CMK (cell line): ENCODE measurements at places on chromosomes 12 and 14.

DNA sequence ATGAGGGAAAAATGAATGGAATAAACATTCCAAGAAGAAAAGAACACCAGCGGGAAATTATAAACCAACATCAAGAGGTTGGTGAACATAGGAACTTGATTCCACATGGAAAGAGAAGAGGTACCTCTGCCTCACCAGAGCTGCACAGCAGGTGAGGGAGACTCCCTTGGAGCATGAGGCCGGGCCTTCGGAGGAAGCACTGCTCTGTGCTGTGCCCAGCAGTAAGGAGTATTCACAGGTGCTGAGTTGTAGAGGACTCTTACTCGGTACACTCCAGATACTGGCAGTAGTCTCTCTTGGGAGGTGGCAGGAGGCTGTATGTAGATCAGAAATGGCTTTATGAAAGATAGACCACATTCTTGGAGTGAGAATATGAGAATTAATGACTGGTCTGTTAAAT is 76.0 kb downstream of the NPAS3 start:
- no peak for DNase-seq

GRCh38 chr12:122006186-122006926 is 15.3 kb upstream of the BCL7A start:
- DNase-seq: no peak

DNA sequence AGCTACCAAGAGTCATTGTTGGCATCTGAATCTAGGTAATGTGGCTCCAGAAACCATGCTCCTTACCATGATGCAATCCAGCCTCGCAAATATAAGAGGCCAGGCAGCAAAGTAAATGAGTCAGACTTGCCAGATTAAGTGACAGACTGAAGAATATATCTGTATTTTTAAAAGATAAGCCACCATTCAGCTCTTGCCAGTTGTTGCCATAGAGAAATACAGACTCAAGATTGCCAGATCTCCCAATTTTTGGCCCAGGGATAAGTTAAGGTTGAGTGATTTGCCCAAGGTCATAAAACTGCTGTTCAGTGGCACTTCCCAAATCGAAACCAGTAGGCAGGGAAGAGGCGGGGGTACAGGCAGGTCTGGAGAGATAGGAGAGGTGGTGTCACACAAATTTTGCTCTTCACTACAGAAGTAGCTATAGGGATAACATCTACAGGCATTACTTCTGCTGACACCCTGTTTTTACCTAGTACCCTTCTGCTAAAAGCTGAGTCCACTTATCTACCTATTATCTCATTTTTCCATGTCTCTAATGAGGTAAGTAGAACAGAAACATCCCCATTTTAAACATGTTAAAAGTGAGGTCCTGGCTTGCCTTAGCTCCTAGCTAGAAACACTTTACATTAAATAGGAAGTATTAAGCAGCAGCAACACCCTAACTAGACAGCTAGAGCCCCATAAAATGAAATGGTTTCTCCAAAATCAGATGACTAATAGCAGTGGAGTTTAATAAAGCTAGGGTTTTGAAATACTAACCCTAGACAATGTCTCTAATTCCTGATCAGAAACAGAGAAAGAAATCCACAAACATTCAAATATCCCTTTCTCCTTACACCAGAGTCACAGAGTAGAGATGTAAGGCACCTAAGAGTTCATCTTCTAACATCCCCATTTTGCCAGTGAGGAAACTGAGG is 19.5 kb downstream of the DCAF5 start:
- DNase-seq: no peak

GRCh38 chr14:38255408-38255672 is 553 bp downstream of the CLEC14A start:
- no peak for DNase-seq

GRCh38 chr12:13347241-13348043 is 150.9 kb downstream of the EMP1 start:
- no peak for DNase-seq

- no peak for DNase-seq
Observed at GRCh38 chr12:121822393-121823100, 18.7 kb downstream of the SETD1B start.

GRCh38 chr12:64691227-64691794 is 67.9 kb downstream of the GNS start:
- DNase-seq: no peak

DNA sequence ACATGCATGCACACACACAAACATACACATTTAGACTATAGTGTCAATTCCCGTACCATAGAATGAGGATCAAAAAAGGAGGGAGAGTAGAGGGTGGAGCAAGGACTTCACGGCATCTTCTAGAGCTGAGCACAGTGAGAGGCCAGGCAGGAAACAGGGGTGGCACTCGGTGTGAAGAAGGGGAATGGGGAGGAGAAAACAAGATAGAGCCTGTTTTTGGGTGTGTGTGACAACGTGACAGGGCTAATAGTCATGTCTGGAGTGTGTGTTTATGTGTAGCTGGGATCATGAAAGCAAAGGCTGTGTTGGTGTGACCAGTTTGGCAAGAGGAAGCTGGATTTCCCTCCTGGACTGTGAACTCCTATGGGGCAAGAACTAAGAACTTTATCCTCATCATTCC is 9.9 kb upstream of the ACVR1B start:
- no peak for DNase-seq

GRCh38 chr12:46219877-46220655 is 48.8 kb downstream of the SLC38A1 start:
- no peak for DNase-seq

DNA sequence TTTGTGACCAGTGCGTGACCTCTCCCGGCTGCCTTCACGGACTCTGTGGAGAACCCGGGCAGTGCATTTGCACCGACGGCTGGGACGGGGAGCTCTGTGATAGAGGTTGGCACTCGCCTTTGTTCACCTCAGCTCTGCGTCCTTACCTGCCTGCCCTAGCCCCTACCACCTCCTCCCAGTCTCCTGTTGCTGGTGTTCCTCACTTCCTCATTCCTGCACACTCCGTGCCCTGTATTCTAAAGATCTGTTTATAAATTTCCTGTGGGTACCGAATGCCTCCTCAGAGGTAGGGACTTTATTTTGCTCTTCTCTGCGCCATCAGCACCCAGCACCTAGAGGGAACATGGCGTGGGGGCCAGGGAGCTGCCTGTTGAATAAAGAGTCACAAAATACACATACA is 2.3 kb downstream of the DLK1 start:
- no peak for DNase-seq

DNA sequence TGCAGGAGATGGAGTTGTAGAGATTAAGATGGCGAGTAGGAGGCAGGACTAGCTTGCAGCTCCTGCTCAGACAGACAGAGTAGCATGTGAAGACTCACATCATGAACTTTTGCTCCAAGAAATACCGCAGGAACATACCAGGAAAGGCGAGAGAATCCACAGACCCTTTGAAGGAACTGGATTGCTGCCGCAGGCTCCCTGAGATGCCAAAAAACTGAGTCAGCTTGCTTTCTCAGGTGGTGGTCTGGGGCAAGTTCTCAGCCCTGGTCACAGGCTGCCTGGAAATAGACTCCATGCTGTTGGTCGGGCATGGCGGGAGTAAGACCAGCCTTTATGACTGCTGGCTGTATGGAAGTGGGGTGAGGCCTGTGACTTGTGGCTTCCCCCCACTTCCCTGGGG is 163.6 kb upstream of the NAV3 start:
- no peak for DNase-seq

GRCh38 chr12:91967590-91967989 is 178.1 kb downstream of the BTG1 start:
- no peak for DNase-seq

DNA sequence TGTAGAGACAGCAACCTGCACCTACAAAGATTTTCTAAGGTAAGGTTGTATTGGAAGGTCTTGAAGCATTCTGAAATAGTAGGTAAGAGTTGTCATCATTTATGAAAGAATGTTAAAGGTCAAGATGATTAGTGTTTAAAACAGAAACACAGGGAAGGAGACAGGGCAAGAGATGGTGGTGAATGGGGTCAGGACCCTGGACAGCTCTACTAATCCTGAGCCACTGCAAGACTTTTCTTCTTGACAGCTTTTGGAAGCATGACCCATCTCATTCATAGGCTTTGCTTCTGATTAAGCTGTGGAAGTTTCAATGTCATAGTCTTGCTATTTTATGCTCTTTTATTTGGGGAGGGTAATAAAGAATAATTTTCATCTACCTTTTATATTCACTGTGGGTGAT is 75.5 kb upstream of the CAND1 start:
- no peak for DNase-seq

DNA sequence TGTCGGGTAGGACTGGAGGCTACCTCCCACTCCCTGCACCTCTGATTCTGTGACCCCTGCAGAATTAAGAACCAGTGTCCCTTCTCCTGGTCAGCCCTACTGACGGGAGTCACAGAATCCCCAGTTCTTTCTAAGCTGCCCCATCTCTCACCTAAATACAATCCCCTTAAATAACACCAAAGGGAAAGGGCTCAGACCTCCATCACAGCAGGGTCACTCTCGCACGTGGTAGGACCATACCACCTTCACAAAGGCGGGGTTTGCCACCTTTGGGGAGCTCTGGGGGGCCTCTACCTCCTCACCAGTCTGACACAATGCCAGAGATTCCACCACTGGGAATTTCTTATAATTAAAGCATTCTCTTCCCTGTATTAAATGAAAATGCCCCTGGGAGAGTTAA is 35.6 kb downstream of the DAD1 start:
- no peak for DNase-seq

GRCh38 chr12:21221778-21222177 is 90.8 kb downstream of the SLCO1B1 start:
- no peak for DNase-seq

- no peak for DNase-seq
Observed at GRCh38 chr14:60975551-60975950, 5.3 kb downstream of the TRMT5 start.

DNA sequence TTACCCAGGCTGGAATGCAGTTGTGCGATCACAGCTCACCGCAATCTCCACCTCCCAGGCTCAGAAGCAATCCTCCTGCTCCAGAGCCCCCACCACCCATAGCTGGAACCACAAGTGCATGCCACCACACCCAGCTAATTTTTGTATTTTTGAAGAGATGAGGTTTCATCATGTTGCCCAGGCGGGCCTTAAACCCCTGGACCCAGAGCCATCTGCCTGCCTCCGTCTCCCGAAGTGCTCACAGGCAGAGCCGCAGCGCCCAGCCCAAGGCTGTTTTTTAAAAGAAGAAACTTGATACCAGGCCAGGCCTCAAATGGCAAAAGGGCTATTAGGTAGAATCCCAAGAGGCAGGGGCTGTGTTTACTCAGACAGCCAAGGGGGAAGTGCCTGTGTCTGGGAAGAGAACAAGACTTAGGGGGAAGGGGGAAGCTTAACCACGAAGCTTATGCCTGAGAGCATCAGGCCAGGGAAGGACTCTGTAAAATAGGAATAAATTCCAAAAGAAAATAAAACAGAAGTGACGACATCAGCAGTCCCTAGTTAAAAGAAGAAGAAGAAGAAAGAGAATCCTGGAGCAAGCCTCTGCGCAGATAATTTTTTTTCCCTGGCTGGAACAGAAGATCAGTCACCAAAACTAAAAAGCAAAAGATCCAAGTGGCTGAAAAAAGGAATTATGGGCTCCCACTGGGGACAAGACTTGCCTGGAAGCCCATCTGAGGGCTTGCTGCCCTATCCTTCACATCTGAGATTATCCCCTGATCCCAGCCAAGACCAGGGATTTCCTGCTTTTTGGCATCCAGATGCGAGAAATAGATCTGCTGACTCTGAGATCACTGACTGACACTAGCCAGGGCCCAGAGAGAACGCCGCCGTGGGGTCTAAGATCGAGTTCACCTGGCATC is 170.5 kb downstream of the NDUFA12 start:
- DNase-seq: no peak

DNA sequence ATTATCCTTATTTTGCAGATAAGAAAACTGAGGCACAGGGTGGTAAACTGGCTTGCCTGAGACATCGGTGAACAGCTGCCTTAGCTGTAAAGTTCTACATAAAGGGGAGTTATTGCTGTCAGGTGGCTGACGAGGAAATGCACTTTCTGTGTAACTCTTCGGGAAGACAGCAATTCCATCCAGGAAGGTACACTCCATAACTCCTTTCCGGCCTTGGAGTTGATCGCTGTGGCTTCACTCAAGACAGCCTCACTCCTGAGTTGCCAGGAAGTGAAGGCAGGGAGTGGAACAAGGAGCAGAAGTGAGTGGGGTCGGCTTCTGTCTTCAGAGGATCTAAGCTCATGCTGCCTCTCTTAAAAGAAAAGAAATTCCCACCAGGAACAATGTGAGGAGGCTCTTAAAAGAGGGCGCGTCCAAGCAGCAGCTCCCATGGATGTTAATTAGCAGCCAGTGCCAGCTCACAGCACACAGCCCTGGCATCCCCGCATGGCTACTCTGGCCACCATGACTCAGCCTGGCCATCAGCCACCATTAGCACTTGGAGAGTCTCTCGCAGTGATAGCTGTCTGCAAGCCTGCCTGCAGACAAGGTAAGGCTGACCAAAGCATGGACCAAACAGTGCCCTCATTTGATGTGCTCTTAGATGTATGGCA is 60.3 kb downstream of the NUAK1 start:
- DNase-seq: no peak

- no peak for DNase-seq
Observed at GRCh38 chr14:46951103-46951502, 299.5 kb upstream of the RPL10L start.

DNA sequence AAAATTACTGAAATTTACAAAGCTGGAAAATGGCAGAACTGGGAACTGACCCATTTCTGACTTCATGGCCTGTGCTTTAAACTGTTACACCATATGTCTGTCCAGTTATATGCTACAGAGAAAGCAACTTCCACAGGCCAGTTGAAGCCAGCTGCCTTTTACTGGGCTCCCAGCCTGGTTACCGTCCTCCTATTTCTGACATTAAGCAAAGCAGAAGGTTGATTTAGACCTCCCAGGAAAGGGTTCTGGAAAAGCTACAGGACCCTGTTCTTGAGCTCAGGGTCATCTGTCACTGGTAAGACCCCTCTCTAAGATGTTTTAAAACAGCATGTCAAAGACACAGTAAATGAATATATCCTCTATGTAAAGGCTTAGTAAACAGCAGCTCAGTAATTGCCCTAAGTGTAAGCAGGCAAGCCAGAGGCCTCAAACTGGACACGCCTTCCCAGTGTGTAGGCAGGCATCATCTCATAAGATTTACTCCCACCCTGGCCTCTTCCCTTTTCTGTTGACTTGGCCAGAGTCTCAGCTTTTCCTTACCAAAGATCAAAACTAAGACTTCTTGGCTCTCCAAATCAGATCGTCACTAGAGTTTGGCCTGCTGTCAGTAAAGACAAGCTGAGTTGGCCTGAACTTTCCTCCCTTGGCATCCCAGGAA is 55.4 kb upstream of the RNU6-8 start:
- no peak for DNase-seq

GRCh38 chr14:97428808-97429440 is 631.7 kb downstream of the VRK1 start:
- DNase-seq: no peak

- no peak for DNase-seq
Observed at GRCh38 chr14:101729382-101729781, 32.1 kb upstream of the PPP2R5C start.

GRCh38 chr12:122980183-122981035 is at the start of gene ARL6IP4:
Gene ARL6IP4, plus strand, starts transcription at chr12:122980681. Its CDS starts 459 bp downstream, at chr12:122981140.
- no peak for DNase-seq
